ENCODE measurements at places on chromosomes 5 and 9.

- DNase-seq, result no peak
These were observed 288.5 kb downstream of the MEF2C start for GRCh38 chr5:88594441-88594840.

GRCh38 chr9:80934095-80934494, 755.3 kb downstream of the TLE1 start:
- no peak for DNase-seq

GRCh38 chr5:147450606-147451005, 59.3 kb downstream of the DPYSL3 start:
- DNase-seq, result no peak

GRCh38 chr5:72512593-72512860, 5.3 kb upstream of the ZNF366 start:
- DNase-seq, result no peak
